Activated T-cell treated with anti-CD3 and anti-CD28 coated beads, Interleukin-2, amount 50 U/mL, for 4 hours (primary cell): ENCODE measurements at places on chromosomes 16 and 17. TPM values are rescaled to one million over a fixed set of nuclear protein-coding genes. Genes with fewer than 3 reads are reported as not detected.
A peak's percentile ranks its signal among the peaks of the same experiment; 100 is the strongest.

GRCh38 chr17:20091174-20092029 is 82.2 kb downstream of the SPECC1 start:
- DNase-seq = no peak

- no peak for DNase-seq
These were observed 14.0 kb upstream of the IL27 start for GRCh38 chr16:28520672-28521071.

GRCh38 chr17:33152783-33153182 is 140.3 kb downstream of the ASIC2 start:
- DNase-seq = no peak

- DNase-seq = no peak
These were observed 1.2 kb upstream of the ABCA9 start for GRCh38 chr17:69061721-69062556.

DNA sequence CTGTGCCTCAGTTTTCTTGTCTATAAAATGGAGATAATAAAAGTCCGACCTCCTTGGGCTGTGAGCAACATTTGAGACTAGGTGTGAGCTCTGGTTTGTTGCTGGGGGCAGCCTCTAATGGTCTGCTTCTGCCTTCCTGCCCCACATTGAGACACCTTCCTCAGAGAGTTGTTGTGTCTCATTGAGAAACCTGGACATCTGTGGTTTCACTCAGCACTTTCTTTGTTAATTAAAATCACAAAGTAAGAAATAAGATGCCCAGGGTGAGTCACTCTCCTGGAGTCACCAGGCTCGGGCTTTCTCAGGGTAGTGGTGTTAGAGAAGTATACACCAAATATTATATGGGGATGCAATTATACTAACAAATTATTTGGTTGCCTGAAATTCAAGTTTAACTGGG is 389.2 kb upstream of the SALL1 start:
- no peak for DNase-seq

- DNase-seq = no peak
These were observed 5.6 kb downstream of the ALOX15 start for GRCh38 chr17:4635823-4636375.

DNA sequence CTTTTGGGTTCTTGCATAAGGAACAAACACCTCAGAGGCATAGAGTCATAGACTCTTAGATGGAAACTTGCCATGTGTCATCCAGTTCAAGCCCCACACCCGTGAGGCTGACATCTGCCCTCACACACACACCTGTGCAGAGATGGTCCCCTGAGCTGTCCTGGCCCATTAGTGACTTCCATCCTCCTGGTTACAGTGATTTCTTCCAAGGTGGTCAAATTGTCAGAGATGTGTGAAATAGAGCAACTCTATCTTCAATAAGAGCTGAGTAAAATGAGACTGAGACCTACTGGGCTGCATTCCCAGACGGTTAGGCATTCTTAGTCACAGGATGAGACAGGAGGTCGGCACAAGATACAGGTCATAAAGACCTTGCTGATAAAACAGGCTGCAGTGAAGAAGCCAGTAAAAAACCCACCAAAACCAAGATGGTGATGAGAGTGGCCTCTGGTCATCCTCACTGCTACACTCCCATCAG is 342.2 kb upstream of the TNRC6C start:
- DNase-seq = no peak

GRCh38 chr17:32445074-32445415 is 735 bp downstream of the PSMD11 start:
- peak; percentile 34 for DNase-seq

DNA sequence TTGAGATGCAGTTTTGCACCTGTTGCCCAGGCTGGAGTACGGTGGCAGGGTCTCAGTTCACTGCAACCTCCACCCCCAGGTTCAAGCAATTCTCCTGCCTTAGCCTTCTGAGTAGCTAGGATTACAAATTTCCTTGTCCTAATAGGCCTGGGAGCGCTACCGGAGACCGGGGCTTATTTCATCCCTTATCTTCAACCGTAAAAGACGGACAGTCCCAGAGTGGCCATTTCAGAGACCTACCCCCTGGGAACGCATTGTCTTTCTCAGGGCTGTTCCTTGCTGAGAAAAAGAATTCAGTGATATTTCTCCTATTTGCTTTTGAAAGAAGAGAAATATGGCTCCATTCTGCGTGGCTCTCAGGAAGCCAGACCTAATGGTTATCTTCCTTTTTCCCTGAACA is 39.6 kb upstream of the GINS3 start:
- no peak for DNase-seq

- DNase-seq = no peak
These were observed 153.0 kb upstream of the CIBAR2 start for GRCh38 chr16:85265161-85265784.

DNA sequence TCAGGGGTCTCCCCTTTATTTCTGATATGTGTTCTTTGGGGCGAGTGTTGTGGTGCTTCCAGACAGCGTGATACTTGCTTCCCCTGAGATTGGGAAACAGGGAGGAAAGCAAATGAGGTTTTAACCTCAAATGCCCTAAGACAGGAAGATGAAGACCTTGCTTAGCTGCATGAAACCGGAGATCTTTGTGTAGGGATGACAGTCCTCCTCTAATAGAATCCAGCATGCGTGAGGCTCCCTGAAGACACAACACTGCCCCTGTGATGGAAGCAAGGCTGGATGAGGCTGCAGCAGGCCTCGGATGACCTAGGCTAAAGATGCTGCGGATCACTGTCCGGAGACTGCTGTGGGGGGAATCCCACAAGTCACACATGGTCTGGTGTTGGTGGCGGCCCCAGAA is 491.0 kb downstream of the CDH13 start:
- no peak for DNase-seq

DNA sequence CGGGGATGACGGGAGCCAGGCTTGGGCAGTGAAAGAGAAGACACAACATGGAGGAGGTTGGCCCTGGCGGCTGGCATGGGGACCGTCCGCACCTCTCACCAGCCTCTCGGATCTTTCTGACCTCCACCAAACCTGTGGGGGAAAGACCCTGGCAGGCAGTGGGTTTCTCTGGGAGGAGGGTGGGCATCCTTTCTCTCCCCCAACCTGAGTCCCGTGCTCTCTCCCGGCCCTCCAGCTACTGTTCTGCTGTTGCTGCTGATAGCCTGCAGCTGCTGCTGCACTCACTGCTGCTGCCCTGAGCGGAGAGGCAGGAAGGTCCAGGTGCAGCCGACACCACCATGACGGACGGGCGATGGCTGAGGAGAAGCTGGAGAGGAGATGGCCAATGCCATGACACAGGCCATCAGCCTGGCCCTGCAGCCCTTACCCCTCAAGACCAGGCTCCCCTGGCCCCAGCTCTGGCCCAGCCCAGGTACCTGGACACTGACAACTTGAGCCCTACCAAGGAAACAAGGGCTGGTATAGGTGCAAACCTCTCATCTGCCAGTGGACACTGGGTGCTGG is 7.4 kb downstream of the SMIM5 start:
- no peak for DNase-seq

GRCh38 chr17:78226055-78226758 is 5.2 kb upstream of the TMEM235 start:
- DNase-seq = no peak

DNA sequence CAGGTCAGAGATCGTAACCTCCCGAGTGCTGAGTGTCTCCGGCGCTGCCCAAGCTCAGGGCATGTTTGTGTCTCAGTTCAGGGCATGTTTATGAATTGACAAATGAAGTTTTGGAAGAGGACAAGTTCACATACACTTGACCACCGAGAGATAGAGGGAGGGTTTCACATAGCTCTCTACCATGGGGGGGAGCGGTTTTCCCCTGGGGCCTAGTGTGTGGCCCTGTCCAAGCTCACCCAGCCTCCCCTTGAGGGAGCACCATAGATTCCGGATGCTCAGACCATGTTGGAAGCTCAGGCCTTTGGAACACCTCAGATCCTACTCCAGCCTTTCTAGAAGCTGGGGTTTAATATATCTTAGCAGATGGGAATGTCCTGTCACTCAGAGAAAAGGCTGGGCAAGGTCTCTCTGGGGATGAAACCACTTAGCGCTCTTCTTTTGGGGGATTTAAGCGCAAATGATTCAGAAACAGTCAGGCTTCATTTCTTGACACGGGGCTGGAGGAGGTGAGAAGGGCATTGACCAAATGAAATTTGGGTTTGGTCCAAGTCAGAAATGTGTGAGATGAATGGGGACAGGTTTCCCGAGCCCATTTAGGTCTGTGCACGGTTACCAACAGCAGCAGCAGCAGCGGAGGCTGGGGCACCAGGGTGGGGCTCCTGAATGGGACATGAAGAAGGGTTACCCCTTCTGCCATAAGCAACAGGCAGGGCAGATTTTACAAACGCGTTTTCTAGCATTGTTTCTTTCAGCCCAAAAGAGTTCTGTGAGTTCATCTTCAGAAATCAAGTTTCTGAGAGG is 96.6 kb downstream of the METRNL start:
- DNase-seq = no peak

DNA sequence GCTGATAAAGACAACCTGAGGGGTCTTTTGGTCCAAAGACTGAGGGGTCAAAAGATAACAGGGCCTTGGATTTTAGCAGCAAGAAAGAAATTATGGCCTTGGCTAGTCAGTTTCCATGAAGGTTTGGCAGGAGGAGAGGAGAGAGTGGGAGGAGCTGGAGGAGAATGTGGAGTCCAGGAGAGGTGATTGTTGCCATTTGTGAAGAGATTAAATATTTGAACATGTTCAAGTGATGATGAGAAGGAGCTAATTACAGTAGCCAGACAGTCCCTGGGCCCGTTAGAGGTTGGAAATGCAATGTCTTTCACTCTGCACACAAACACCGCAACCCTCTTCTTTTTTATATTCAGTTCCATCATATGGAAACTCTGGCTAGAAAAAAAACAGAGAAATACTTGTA is 68.6 kb downstream of the TNRC6C start:
- DNase-seq = no peak

GRCh38 chr17:80941743-80942422 is 49.8 kb upstream of the CHMP6 start:
- DNase-seq = no peak

DNA sequence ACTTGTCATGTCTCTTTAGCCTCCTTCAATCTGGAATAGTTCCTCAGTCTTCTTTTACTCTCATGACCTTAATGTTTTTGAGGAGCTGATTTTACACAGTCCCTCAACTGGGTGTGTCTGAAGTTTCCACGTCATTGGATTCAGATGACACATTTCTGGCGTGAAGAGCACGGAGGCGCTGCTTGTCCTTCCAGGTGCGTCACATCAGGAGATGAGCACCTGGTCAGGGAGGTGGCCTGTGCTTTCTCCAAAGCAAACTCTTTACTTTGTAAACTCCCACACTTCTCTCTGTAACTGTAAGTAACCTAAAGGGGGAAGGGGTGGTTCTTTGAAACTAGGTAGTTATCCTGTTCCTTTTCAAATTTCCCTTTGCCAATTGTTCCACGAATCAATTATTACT is 52.5 kb upstream of the MNT start:
- DNase-seq = no peak

DNA sequence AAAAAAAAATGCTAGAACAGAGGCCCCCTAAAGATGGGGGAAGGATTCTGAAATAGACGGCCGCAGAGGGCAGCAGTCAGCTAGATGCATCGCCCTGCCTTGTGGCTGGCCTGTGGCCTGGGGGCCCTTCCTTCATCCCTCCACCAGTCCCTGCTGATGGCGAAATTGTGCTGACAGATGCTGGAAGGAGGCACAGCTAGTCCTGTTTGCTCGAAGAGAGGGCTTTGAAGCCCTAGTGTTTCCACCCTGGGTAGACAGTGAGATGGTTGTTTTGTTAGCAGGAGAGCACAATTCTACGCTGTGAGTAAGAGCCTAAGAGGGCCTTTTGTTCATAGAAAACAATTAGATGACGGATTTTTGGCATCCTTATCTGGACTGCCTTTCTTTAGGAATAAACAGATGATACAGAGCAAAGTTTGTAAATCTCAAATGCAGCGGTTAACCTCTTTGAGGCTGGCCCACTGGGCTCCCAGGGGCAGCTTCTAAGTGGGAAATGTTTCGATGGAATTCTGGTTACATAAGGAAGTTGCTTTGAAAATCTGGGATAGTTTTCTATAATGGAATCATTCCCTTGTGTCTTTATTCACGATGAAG is 23.0 kb downstream of the VPS35L start:
- DNase-seq = no peak

GRCh38 chr16:23207485-23207884 is 24.9 kb downstream of the SCNN1G start:
- no peak for DNase-seq

GRCh38 chr16:83338941-83339340 is 468.8 kb upstream of the HSBP1 start:
- no peak for DNase-seq

DNA sequence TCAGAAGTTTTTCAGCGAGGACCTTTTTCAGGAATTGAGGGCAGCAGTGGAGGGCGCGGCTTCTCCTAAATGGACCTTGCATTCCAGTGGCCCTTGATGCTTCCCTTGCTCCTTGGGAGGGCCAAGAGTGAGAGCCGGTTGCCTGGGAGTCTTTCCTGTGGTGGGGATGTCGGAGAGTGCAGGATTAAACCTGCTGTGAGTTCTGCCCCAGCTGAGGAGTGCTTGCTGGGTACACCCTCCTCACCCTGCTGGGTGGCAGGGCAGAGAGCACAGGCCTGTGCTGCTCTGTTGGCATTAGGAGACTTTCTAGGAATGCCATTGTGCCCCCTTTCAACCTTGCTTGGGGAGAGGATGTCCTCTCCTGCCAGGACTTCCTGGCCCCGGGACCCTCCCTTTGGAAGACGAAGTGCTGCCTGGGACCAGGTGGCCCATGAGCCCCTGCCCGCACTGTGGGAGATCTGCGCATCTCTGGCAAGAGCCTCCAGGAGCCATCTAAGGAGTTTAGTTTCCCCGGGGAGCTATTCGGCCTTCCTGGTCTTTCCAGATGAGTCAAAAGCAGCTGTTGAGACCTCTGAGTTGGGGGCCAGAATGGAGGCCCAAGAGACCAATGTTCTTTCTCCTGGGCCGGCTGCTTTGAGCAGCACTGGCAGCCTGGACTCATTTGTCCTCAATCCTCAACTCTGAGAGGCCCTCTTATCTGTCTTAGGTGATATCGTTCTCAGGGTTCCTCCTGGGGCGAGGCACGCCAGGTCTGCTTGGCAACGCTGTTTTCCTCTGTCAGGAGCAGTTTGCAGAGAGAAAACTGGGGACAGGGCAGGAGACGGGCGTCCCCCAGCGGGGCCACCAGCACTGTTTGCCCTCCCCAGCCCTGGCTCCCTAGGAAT is 5.6 kb downstream of the LLGL2 start:
- no peak for DNase-seq

MYH11 gene
- total RNA-seq = 0.33 TPM

VAT1 gene
- 11.7 TPM for total RNA-seq

GTF3C1 gene
- 56.6 TPM for total RNA-seq

SLC38A8 gene
- total RNA-seq = not detected

IL34 gene
- total RNA-seq = 0.13 TPM

RPAIN gene
- 81.5 TPM for total RNA-seq

CHST6 gene
- not detected for total RNA-seq

CACNG3 gene
- total RNA-seq = not detected

NIP7 gene
- total RNA-seq = 129 TPM

KRTAP2-1 gene
- not detected for total RNA-seq

KIF18B gene
- total RNA-seq = 2.4 TPM

NXN gene
- total RNA-seq = 0.49 TPM

P3H4 gene
- total RNA-seq = 2.5 TPM
